GM03348 (cell line): ENCODE measurements at places on chromosomes 6 and 20.

DNA sequence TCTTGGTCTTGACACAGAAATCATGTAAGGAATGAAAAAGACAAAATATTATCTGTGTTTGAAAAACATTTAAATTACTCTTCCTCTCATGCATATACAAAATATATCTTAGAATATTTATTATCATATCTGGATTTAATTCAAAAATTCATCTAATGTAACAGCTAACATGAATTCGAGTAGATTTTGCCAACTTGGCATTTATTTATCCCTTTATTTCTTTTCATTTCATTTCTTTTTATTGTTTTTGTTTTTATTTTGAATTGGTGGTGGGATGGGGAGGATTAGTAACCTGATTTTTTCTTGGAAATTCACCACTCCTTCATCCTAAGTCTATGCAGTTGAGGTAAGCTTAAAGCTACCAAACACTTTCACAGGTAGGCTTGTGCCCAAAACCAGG is 508.7 kb downstream of the EPHA7 start:
- DNase-seq: no peak

GRCh38 chr6:36339146-36339545 is 2.5 kb upstream of the BNIP5 start:
- no peak for DNase-seq

DNA sequence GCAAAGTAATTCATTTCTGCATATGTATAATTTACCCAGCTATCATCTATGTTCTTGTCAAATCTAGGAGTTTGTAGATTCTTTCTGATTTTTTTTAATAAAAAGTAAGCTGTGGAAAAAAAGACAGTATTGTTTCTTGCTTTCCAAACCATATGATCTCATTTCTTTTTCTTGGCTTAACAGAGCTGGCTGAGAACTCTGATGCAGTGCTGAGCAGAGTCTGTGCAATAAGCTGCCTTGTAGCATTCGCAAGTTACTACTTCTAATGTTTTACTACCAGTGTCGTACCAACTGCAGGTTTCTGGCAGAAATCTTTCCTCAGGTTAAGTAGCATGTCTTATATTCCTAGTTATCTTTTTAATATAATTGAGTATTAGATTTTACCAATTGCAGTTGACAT is 15.6 kb downstream of the RRBP1 start:
- peak; percentile 38 for DNase-seq

DNA sequence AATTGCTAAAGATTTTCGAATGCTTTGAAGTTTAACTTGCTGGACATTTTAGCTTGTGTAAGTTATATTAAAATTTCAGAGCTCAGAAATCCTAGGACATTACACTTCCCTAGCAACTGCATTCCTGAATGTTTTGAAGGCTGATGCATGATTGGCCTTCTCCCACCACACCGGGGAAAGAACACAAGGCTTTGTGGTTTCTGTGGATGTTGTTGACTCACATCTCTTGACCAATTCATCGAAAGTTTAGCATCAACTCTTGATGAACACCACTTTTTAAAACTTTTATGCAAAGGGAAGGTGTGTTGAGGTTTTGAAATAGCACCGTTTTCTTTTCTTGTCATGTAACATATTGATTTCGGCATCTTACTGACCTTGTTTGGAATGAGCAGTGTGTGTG is 81.1 kb downstream of the RIMS1 start:
- peak; percentile 78 for DNase-seq

DNA sequence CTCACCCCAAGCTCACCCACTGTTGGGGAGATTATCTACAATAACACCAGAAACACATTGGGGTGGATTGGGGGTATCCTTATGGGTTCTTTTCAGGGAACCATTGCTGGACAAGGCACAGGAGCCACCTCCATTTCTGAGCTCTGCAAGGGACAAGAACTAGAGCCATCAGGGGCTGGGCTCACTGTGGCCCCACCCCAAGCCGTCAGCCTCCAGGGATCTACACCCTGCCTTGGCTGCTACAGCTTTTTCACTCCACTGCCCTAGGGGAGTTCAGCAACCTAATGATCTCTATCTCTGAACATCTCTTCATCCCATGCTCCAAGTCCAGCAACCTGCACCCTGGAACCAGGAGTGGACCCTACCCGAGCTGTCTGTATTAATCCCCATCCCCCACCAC is 21.2 kb downstream of the MAVS start:
- no peak for DNase-seq

DNA sequence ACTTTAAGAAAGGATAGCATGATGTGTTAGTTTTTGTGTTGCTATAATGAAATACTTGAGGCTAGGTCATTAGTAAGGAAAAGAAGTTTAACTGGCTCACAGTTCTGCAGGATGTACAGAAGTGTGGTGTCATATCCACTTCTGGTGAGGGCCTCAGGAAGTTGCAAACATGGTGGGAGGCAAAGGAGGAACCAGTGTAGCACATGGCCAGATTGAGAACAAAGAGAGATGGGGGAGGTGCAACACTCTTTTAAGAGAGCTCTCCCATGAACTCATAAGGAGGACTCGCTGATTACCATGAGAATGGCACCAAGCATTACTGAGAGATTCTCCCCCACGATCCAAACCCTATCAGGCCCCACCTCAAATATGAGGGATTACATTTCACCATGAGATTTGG is 265.4 kb downstream of the RIMS1 start:
- no peak for DNase-seq

DNA sequence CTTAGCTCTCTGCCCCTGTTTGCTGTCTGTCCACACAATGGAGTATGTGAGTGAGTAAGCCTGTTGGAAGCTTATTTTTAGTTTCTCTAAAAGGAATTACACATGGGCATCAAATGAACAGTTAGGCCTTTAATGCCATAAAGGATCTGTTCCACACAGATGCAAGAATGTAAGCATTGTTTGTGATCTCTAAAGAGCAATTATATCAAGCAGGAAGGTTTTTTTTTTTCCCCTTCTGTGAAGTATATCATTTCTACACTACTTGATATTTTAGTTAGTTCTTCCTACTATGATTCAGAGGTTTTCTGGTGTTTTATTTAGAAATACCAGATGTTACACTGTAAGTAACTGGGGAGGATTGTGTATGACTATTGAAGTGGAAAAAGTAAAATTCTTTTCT is 627.5 kb downstream of the COL12A1 start:
- peak; percentile 63 for DNase-seq

DNA sequence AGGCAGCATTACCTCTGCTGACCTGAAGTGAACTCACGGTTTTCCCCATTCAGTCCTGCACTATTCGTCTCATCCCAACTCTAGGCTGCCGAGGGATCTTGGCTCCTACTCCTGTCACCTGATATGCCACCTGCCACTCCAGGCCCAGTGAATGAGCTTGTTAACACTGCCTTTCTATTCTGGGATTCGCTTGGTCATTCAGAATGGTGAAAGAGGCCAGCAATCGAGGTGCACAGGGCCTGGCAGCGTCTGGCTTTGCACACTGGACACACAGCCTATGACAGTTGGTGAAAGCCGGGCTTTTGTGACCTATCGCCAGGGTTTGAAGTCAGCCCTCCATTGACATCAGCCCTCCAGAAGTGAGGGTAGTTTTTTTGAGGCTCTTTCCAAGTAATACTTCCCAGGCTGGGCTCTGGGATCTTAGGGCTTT is 59.3 kb upstream of the MYL9 start:
- DNase-seq: no peak

GRCh38 chr6:104540743-104541142 is 319.0 kb downstream of the HACE1 start:
- no peak for DNase-seq

DNA sequence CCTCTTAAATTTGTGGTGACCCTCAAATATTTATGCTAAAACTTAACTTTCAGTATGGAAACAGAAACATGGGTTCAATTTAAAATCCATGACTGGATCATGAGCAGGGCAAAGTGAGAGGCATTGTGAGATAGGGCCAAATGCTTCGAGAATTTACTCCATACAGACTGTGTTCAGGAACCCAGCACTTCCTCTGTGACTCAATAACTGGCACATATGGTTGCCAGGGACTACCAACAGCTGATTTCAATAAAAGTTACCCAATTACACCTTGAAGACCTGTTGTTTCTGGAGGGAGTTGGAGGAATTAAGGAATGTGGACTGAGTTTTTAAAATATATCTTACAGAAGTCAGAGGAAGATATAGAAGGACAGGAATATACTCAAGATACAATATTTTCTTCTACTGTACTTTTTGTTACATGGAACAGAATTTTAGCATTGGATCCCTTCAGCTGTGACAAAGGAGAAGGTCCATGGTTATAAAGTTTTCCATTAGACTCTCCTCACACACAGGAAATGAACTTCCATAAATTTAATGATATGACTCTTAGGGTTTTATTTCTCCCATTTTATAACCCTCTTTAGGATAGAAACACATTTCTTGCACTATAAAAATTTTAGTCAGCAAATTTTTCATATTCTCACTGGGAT is 258.5 kb downstream of the KHDC1L start:
- peak; percentile 14 for DNase-seq

DNA sequence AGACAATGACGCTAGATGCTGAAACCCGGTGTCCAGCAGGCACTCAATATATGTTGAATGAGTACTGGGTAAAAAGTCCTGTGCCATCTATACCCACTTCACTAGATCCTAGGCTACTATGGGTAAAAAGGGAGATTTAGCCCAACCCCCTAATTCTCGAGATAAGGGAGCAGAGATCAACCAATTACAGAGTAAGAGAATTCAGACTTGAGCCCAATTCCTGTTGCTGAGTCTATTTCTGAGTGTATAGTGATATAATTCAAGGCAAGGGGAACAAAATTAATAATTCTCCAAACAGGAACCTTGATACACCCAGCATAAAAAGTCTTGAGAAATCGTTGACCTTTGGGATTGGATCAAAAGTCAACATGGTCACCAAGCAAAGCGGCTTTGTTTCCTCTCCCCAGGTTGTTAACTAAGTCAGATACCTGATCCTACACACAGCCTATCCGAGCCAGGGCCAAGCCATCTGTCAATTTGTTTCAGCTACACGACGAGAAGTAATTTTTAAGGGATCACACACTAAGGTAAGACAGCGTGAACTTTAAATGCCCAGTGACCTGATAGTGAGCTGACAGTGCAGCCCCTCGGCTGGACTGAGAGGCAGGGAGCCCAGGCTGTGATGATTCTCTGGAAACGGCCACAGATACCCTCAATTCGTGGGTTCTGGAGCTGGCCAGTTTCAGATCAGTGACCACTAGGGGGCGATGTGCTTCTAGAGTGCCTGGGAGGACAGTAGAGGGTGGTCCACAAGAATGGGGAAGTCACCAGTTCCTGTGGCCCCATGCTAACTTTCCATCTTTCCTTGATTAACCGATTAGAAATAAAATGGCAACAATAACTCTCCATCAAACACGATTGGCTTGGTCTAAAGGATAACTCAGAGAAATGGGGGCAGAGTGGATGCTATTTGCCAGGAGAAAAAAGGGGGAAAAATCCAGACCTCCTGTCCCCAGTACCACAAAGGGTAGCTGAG is 46.2 kb downstream of the SLC22A23 start:
- peak; percentile 74 for DNase-seq
